Right renal cortex interstitium (tissue), 3 donors: ENCODE measurements at places on chromosomes 1 and 21. TPM values are rescaled to one million over a fixed set of nuclear protein-coding genes. Genes with fewer than 3 reads are reported as not detected.

The PLD5 gene
- polyA plus RNA-seq = 0.94 TPM

The FAM131C gene
- 1.0 TPM for polyA plus RNA-seq

The CHAF1B gene
- polyA plus RNA-seq = 9.7 TPM

The CLCN6 gene
- polyA plus RNA-seq = 13.5 TPM

The OR2T27 gene
- polyA plus RNA-seq = not detected

The RGL1 gene
- 57.2 TPM for polyA plus RNA-seq

The TTC13 gene
- polyA plus RNA-seq = 17.8 TPM

The C1orf87 gene
- 0.47 TPM for polyA plus RNA-seq

The IGFN1 gene
- polyA plus RNA-seq = 0.29 TPM

The IGSF9 gene
- polyA plus RNA-seq = 11.6 TPM

The OR6N1 gene
- not detected for polyA plus RNA-seq

The AMY2A gene
- polyA plus RNA-seq = 0.29 TPM

The TRIM45 gene
- polyA plus RNA-seq = 15.0 TPM

The SPOCD1 gene
- 0.45 TPM for polyA plus RNA-seq

The ASPM gene
- 24.2 TPM for polyA plus RNA-seq

The GPR137B gene
- 38.9 TPM for polyA plus RNA-seq

The BRINP3 gene
- 4.1 TPM for polyA plus RNA-seq

The CBS gene
- polyA plus RNA-seq = 37.0 TPM

The CD1E gene
- polyA plus RNA-seq = 0.18 TPM

The PLPP3 gene
- polyA plus RNA-seq = 129 TPM

The IQGAP3 gene
- polyA plus RNA-seq = 11.7 TPM

The KRTAP19-1 gene
- not detected for polyA plus RNA-seq

The KCNE1 gene
- polyA plus RNA-seq = 1.2 TPM

The CLCNKA gene
- 14.2 TPM for polyA plus RNA-seq
